ENCODE measurements at places on chromosomes 3 and 15. TPM values are rescaled to one million over a fixed set of nuclear protein-coding genes. Genes with fewer than 3 reads are reported as not detected.

DNA sequence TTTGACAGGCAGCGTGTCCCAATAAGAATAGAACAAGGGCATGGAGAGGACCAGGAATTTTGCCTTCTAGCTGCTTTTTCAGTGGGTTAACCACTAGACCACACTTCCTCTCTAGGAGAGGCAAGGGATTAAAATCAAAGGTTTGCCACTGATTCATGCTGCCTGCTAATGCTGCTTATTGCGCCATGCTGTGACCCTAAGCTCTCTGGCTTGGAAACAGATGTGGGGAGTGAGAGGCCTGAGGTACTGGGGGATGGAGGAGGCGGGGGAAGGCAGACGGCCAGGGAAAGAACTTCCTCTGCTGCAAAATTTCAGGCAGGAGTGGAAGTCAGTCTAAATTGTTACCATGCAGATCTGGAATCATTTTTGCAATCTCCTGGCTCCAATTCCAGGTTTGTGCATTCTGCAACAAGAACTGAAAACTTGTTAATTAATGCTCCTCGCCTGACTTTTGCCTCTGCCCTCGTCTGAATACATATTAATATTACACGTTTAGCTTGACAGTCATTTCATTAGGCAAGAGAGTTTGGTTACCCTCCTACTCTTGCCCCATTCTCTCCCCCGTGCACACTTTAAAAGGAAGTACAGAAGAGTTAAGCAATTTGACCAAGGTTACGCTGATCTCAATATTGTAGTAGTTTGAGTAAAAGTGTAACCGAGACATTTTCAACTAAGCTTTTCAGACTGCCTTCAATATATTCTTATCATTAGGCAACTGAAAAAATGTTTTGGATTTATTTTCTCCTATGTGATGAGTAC, 121.7 kb upstream of the SPRED1 start:
- no peak for DNase-seq

GRCh38 chr3:16335772-16336645, 71.0 kb downstream of the OXNAD1 start:
- no peak for DNase-seq

DNA sequence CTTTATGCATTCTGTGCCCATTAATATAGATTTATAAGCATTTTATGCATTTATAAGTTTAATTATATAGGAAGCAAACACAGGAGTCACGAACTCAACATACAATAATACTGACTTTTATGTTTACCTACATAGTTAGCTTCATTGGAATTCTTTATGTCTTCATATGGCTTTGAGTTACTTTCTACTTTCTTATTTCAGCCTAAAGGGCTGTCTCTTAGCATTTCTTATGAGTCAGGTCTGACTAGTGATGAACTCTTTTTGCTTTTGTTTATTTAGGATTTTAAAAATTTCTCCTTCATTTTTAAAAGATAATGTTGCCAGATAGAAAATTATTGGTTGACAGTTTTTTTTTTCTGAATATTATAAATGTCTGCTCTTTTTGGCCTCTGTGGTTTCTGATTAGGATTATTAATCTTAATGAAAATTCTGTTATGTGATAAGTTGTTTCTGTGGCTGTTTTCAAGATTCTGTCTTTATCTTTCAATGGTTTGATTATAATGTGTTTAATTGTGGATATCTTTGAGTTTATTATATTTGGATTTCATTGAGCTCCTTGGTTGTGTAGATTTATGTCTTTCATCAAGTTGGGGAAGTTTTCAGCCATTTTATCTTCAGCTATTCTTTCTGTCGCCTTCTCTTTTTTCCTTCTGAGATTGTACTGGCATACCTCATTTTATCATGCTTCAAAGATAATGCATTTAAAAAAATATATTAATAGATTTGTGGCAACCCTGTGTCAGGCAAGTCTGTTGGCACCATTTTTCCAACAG, 54.3 kb downstream of the ATP2C1 start:
- DNase-seq: no peak

DNA sequence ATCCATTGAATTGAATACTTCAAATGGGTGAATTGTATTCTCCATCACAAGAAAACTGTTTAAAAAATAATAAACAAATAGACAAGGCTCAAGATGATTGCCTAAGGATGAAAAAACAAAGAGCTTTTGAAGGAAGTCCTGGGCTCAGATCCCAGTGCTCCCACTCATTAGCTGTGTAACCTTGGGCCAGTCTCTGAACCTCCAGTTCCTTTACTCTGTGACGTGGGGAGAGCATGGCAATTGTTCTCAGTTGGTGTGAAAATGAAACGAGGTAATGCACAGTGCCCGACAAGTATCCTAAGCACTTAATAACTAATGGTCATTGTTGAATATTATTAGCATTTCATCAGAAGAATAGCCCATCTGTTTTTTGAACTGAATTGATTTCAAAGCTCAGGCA, 40.7 kb downstream of the TNIK start:
- no peak for DNase-seq

- DNase-seq: no peak
These were observed 1.6 kb downstream of the CYP11A1 start for GRCh38 chr15:74365598-74366445.

Gene ANKUB1
- not detected for total RNA-seq

GRCh38 chr15:67911727-67912126, 71.9 kb upstream of the RNU6-1 start:
- no peak for DNase-seq

- DNase-seq: no peak
These were observed 2.2 kb downstream of the TEX264 start for GRCh38 chr3:51673181-51673801.

Gene CCR5
- under 0.01 TPM for total RNA-seq

DNA sequence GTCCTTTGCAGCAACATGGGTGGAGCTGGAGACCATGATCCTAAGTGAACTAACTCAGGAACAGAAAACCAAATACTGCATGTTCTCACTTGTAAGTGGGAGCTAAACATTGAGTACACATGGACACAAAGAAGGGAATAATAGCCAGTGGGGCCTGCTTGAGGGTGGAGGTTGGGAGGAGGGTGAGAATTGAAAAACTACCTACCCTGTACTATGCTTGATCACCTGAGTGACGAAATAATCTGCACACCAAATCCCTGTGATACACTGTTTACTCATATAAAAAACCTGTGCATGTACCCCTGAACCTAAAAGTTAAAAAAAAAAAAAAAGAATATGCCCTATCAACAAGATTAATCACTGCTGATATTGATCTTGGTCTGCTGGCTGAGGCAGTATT, 58.7 kb upstream of the ADAMTSL3 start:
- DNase-seq: no peak

DNA sequence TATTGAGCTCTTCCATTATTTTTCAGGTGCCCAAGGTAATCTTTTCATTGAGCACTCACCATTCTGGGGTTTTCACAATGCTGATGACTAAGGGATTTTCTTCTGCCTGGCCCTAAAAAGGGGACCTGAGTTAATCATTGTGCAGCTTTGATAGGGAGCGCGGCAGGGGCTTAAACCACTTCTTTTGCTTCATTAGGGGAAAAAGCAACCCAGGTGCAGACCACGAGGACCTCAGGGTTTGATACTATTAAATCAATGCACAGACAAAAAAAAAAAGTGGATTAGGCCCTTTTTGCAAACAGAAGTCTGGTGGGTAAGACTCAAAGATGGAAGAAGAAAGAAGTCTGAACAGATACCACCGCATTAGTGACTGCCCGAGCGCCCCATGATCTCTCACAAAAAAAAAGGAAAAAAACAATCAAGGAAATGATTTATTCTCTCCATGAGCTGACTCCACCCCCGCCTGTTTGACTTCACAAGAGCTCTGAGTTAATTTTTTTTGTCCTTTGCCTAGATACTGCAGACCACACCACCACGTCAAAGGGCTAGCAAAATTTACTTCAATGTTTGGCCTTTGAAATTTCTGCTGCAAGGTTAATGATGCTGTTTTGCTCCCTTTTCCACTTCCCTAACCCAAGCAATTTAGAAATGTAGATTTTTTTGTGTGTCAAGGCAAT, 78.0 kb upstream of the FEZF2 start:
- DNase-seq: no peak

GRCh38 chr3:151003029-151003767, 30.7 kb upstream of the CLRN1 start:
- no peak for DNase-seq

DNA sequence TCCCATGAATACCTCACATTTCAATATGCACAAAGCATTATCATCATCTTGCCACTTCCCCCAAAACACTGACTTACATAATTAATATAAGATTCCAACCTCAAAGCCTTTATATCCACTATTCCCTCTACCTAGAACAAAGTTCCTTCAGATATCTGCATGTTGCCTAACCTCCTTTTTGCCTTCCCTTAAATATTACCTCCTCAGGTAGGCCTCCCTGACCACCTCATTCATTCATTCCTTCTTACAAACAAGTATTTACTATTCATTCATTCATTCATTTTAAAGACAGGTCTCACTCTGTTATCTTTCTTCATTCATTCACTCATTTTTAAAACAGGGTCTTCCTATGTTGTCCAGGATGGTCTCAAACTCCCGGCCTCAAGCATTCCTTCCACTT, 18.6 kb downstream of the DYNC1LI1 start:
- DNase-seq: no peak

- DNase-seq: no peak
These were observed 279.2 kb downstream of the GABRG3 start for GRCh38 chr15:27250223-27250622.

Gene IVD
- 60.1 TPM for total RNA-seq

- no peak for DNase-seq
These were observed 53.0 kb upstream of the FGD5 start for GRCh38 chr3:14765576-14766427.

Gene ANKRD63
- total RNA-seq: 1.1 TPM

DNA sequence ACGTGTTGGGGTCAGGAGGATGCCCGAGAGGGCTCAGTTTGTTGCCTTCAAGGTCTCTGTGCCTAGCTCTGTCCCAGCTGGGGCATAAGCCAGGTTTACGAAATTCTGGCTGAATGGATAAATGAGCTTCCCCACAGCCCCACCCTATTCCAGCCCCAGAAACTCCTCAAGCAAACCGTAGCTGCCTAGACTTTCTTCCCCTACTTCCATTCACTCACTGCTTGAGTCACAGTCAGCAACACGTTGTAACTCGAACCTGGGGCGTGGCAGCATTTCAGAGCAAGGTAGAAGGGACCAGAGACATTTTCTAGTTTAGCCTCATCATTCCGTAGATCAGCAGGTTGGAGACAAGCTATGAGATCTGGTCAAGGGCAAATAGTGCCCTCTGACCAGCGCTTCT, 24.2 kb downstream of the NMNAT3 start:
- no peak for DNase-seq

DNA sequence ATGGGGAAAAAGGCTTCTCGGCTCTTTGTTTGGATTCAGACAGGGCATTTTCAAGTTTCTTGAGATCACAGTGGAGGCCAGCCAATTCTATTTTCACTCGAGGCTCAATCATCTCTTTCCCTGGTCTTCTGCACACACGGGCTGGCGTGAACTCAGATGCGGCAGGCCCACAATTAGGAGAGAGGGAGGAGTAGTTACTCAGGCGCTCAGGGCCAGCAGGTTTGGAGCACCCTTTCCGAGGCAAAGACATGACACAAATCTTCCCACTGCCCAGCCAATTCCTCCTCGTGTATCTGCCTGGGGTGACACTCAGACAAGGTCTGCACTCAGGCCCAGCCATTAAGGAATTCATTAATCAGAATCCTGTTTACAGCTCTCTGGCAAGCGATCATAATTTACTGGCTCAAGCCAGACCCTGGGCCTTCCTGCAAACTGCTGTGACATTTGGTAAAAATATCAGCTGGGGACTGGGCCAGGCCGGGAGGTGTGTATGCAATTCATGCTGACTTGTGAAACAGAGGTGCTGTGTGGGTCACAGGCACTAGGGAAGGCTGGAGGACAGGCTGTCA, 68.1 kb upstream of the TLE3 start:
- DNase-seq: no peak

Gene ADAMTS9
- total RNA-seq: 0.81 TPM

DNA sequence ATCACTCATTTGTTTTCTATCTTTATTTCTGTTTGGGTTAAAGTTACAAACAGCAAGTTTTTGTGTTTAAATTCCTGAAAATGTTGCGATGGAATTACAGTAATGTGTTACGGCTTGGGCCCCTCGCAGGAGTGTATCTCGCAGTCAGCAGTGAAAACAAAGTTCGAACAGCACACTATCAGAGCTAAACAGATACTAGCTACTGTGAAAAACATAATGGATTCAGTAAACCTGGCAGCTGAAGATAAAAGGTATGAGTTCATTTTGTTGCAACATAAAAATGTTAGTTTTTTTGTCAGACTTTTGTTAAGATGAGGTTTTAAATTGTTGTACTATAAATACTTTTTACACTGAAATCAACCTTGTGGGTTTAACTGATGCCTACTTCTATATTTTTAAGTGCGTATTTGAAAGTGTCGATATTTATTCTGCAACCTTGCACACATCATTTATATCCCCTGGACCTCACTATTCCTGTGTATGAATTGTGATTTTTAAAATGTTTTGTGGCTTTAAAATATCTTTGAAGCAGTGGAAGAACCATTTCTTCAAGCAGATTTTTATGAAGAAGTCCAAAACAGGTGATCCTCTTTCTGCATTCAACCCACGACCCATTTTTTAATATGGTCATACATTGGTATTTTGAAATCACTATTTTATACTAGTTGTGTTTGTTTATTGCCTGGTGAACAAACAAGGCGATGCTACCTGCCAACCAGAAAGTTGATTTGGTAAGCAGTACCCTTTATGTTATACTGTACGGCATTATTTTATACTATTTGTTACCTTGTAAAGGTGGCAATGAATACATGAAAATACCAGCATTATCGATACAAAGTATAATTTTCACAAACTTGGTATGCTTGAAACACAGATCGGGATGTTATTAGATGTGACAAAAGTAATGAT, 27.8 kb downstream of the MFN1 start:
- no peak for DNase-seq

DNA sequence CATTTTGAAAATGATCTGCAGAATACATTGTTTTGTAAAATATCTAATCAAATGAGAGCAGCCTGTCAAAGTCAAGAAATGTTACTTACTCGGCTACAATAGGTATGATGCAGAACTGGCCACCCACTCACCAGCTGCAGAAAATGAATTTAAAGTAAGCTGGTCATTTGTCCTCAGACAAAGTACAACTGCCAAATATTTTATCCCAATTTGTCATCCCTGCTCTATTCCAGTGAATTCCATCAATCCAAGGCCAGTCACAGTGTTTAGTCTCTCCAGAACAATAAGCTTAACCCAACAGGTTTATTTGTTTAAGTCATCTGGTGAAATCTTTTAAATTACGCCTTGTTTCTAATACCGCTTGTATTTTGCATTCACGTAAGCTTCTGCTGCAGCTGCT, 46.6 kb upstream of the TCF12 start:
- DNase-seq: no peak

Gene GOLGA6L7
- total RNA-seq: not detected

Gene CCDC54
- not detected for total RNA-seq

GRCh38 chr3:197222937-197223370, 75.5 kb downstream of the DLG1 start:
- no peak for DNase-seq

GRCh38 chr3:177144922-177145321, 52.4 kb downstream of the TBL1XR1 start:
- peak; percentile 90 for DNase-seq

Measured in hematopoietic multipotent progenitor cell (in vitro differentiated cells).